ENCODE measurements at places on chromosomes 5 and 9.

DNA sequence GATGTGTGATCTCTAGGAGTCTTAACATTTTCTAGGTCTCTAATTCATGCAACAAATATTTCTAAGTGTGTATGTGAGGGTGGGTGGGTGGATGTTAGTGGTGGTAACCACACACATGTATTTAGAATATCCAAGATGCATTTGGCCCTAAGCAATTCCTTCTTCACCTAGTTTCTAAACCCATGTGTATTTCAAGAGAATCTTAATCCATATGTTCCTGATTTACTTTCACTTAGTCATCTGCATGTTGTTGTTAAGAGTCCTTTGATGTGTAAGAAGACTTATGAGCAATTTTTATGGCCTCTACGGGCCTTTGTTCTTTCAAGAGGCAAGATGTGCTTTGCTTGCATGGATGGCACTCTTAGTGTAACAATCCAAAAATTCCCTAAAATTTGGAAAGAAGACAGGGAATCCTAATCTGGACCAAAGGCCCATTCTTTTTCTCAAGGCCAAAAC, 282.6 kb downstream of the SPATA31D1 start:
- DNase-seq, result no peak

DNA sequence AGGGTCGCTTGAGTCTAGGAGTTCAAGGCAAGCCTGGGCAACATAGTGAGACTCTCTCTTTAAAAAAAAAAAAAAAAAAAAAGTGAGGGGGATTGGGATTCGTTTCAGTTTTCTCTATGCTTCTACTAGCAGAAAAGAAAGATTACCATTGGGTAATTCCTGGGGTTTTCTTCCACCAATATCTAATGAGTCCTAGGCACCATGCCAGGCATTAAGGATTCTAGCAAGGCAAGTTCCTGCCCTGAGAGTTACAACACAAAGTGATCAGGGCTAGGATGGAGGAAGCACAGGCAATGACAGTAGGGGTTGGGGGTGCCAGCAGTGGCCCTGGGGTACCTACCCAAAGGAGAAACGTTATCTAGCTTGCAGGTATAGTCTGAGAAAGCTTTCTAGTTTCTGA, 90.8 kb downstream of the PCDH1 start:
- no peak for DNase-seq

DNA sequence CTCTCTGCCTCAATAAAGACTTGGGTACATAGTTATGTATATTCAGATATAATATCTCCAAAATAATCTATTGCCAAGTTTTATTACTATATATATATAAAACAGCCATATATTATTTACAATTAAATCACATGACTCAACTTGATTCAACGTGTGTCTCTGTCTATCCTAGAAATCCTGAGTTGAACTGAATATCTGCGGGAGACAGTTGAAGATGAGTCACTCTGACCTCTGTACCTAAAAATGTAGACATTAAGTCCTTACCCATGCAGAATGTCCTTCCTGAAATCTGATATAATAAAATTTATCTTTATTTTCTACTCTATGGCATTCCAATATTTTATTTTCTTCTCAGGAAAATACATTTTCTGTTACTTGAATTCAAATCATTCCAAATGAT, 218.2 kb upstream of the PRDM9 start:
- DNase-seq, result no peak

DNA sequence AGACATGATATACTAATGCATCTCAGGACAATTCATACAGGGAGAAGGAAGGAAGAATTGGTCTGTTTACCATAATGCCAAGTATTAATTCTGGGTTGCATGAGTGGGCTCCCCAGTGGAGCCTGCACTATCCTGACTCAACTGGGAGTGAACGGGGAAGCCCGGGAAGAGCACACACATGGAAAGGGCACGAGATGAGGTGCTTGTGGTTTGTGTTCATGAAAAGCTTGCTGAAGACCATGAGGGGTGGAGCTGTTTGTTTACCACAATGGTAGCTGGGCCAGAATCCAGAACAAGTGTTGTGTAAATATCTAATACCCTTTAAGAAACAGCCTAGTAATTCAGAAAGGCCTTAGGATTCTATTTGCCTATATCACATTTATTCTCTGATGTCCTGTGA, 44.6 kb downstream of the POC5 start:
- DNase-seq, result no peak

DNA sequence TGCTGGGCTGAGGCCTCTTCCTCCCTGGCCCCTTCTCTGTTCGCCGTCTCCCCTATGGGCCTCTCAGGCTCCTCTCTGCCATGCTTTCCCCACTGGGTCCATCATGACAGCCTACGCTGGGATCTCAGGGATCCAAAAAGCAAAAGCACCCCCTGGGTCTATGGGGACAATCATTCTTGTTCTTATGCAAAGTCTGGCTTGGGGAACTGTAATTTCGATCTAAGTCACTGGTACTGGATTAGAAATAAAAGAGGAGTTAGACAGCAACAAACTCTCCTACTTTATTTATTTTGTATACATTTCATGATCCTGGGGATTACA, 86.6 kb downstream of the SLC38A9 start:
- DNase-seq, result no peak

- DNase-seq, result no peak
Measured at GRCh38 chr9:98834386-98834785, 26.9 kb downstream of the GALNT12 start.

DNA sequence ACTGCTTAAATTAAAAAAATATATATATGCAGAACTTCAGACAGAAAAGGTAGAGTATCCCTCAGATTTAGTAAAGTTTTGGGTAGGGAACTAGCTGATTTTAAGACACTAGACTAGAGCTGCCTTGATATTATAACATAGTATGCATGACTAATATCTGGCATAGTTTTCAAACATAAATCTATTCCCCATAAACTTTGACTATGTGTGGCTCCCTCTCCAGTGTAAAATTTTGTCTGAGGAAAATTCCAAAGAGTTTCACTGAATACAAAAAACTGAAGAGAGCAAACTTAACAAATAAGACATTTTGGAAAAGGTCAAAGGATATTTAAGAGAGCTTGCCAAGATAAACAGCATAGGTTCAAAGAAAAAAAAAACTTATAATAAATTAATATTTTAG, 66.2 kb upstream of the ZNF462 start:
- DNase-seq, result no peak

- no peak for DNase-seq
Measured at GRCh38 chr5:77761606-77762005, 14.5 kb downstream of the TBCA start.

DNA sequence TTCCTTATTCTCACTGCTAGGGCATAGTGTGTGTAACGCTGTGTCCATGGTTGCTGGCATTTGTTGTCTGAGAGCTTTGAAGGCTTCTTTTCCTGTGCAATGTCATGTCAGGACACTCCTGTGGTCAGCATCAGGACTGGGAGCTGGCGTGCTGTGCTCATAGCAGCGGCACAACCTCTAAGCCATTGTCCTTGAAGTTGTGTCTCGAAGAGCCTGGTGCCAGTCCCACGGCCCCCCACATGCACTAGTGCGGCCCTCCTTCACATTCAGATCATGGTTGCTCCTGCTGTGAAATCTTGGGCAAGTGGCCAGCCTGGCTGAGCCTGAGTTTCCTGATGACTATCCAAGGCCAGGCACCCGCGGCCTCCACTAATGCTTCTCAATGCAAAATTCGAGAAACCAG, 32.4 kb downstream of the PDZD2 start:
- no peak for DNase-seq

DNA sequence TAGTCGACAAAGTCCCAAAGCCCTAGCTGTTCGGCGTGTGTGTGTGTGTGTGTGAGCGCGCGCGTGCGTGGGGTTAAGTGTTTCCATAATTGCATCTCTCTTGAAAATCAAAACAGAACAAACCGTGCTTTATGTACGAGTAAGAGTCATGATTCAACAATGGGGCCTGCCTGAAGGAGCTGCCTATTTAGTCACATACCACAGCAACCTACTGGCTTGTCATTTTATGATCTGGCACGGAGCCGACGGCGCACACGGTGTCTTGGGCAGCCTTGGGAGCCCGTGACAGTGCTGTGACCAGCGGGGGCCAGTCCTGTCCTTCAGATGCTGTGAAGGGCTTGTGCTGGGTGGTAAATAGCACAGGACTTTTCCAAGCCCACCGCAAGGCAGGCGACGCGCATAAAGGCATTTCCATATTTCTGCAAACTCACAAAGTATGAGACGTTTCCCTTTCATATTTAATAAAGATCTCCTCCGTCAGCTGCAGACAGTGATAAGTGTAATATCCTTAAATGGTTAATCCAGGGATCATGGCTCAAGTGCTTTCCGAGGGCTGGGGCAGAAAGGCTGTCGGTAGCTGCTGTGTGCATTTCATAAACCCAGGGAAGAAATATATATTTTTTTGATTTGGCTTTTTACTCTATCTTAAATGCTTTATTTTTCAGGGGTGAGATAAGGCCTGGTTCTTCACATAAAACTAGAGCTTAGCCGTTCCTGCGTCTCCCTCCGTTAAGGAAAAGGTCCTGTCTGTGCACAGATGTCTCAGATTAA, 270.2 kb upstream of the IRX1 start:
- DNase-seq, result no peak

DNA sequence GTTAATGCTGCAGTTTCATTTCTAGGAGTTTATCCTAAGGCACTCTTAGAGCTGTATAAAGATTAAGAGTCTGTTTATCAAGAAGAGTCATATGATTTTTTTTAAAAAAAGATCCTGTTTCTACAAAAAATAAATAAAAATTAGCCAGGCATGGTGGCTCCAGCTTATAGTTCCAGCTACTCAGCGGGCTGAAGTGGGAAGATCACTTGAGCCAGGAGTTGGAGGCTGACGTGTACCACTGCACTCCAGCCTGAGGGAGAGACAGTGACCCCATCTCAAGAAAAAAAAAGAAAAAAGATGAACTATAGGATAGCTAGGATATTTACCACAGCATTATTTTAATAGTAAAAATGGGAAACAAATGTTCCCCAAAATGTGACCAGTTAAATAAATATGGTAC, 3.3 kb upstream of the UBE2D2 start:
- DNase-seq, result no peak

DNA sequence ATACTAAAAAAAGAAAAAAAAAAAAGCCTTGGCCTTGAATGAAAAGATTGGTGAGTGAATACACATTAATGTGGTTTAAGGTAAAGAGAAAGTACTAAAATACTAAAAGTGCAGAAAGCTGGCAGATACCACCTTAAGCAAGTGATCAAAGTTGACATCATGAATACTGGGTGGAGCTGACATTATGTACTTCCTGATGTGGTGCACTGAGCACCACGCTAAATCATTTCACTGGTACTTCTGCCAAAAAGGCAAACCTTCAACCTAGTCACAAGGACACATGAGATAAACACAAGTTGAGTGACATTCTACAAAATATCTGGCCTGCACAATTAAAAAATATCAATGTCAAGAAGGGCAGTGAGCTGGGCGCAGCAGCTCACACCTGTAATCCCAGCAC, 33.8 kb upstream of the PANK3 start:
- DNase-seq, result no peak

- no peak for DNase-seq
Measured at GRCh38 chr9:129595311-129595741, 25.6 kb downstream of the C9orf50 start.

DNA sequence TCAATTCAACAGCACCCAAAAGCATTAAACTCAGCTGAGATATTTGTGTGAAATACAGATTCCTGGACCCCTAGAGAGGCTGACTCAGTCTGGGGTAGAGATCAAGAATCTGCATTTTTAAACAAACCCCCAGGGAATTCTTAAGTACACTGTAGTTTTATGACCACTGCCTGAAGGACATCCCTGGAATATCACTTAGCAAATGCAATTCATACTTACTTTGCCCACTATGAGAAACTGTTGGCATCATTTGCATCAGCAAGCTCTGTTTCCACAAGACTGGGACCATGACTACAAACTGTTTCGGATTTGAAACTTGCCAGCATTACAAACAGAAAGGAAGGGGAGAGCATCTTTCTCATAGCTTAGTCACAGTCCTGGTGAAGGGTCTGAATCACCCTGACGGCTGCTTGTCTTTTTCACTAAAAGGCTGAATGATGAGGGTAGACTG, 63.7 kb downstream of the MLLT3 start:
- no peak for DNase-seq

GRCh38 chr9:14531341-14532269, 161.6 kb downstream of the ZDHHC21 start:
- no peak for DNase-seq

GRCh38 chr9:130244548-130245165, 20.9 kb upstream of the HMCN2 start:
- DNase-seq, result no peak

- no peak for DNase-seq
Measured at GRCh38 chr5:6404129-6404528, 25.8 kb upstream of the MED10 start.

DNA sequence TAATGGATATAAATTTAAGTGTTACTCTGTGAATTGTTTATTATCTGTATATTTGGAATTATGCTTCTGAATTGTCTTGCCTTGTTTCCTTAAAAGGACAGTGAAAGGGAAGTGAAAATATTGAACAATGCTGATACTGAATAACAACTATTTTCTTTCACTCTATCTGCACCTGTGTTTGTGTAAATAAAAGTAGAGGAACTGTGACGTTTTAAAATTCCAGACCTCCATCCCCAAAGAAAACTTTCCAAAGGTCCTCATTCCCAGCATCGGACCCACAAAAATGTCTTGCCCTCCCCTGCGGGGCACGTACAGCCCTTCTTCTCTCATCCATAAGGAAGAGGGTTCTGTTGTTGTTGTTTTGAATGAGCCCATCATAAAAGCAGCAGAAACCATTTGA, 100.0 kb downstream of the NLN start:
- DNase-seq, result no peak

GRCh38 chr9:4309806-4310205, 9.9 kb upstream of the GLIS3 start:
- no peak for DNase-seq

GRCh38 chr5:27906931-27907601, 868.7 kb upstream of the CDH9 start:
- no peak for DNase-seq

DNA sequence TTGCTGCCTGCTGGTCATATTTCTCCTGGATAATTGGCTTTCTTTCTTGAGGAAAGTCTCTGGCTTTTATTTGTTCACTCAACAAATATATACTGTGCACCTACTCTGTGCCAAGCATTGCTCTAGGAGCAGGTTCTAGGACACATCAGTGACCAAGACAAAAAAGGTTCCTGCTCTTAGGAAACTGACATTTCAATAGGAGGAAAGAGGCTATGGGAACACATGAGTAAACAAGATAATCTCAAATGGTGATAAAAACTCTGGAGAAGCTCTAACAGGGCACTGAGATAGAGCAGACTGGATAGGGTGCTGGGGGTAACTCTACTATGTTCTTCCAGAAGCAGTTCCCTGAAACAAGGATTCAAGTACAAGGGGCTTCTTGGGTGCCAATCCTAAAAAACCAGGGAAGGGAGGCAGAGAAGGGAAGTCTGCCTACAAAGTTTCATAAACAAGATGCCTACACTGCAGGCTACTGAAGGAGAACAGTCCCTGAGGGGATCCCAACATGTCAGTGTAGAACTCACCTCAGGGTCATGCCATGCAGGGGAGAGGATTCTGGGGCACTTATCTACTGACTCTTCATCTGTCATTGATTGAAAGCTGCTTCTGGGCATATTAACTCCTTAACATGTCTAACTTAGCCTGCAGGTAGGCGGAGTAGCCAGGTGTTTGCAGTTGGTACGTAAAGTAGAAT, 181.3 kb downstream of the GRIA1 start:
- no peak for DNase-seq

- no peak for DNase-seq
Measured at GRCh38 chr5:179176571-179177230, 116.5 kb downstream of the ZNF354C start.

Data from activated CD8-positive, alpha-beta memory T cell treated with anti-CD3 and anti-CD28 coated beads for 24 hours (primary cell).